Naive B cell (primary cell): ENCODE measurements at places on chromosomes 11 and 22.
A peak's percentile ranks its signal among the peaks of the same experiment; 100 is the strongest.

DNA sequence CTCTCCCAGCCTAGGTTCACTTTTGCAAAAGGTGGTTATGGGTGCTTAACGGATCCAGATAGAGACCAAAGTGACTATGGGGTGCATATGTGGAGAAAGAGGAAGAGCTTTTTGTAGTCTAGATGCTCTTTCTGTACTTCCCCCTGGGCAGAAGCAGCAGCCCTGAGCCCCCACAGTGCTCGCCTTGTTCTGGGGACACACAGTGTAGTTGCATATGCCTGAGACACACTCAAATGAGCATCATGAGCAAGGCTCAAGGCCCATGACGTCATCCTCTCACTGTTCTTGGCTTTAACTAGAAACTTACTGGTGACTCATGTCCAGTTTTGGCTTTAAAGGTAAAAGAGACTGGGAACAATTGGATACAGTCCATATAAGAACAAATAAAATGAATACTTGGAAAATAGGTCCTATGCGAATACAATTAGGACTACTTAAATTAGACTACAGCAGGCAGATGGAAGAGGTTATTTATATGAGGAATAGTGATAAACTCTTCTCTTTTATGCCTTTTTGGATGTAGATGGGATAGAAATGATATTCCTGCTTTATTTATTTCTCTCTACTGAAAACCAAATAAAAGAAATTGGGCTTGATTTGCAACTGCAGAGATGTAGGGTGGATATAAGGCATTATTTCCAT is 20.1 kb upstream of the PEX26 start:
- peak; percentile 83 for DNase-seq

GRCh38 chr11:57834852-57835251 is 73.2 kb downstream of the CTNND1 start:
- DNase-seq, result no peak

DNA sequence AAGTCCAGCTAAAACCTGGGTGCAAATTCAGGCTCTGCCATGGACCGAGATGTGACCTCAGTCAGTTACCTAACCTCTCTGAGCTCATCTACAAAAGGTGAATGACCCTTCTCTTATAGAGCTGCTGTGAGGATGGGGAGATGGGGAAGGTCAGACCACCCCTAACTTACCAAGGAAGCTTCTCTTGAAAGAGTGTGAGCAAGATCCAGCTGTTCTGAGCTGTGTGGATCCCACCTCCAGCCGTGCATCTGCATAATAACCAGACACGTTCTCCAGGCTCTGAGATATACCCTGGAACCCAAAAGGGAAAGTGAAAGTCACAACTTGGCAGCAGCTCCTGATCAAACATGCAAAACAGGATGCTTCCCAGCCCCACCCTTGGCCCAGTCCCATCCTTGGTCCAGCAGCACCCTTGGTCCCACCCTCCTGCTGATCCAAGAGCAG is at the start of gene APOL3:
TSS of gene APOL3 (minus strand) at position 257 of the 444 bp plus-strand sequence. CDS start 11,700 bp downstream, outside the sequence.
- peak; percentile 43 for DNase-seq

DNA sequence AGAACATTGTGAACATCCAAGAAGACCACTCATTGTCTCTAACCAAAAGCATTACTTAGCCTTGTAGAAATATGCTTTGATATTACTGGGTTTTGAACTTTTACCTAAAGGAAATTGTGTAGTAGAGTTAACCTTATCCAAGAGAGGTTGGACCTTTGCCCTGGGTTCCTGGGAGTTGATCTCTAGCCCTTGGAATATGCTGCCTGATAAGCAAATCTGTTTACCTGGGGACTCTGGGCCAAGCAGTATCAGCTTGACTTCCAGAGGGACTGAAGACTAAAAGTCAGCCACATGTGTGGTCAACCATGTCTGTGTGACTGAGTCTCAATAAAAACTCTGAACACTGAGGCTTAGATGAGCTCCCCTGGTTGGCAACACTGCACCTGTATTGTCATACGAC is 44.1 kb upstream of the CWF19L2 start:
- DNase-seq, result no peak

DNA sequence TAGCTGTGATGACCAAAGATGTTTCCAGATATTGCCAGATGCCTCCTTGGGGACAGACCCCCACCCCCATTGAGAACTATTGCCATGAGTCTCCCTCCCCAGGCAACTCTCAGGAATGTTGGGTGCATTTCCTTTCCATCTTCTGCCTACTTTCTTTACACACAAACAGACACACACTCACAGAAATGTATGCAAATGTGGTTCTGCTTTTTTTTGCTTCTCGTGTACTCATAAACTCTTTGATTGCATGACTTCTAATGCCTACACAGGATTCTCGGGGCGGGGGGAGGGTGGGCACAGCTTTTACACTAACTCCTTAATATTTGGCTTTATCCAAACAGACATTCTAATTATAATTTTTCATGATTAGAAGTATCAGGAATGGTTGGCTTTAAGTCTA is 53.3 kb upstream of the SUSD2 start:
- DNase-seq, result no peak

GRCh38 chr11:111604392-111605009 is 2.3 kb downstream of the SIK2 start:
- DNase-seq, result peak; percentile 39

GRCh38 chr11:130691581-130691980 is 224.7 kb downstream of the SNX19 start:
- DNase-seq, result no peak

DNA sequence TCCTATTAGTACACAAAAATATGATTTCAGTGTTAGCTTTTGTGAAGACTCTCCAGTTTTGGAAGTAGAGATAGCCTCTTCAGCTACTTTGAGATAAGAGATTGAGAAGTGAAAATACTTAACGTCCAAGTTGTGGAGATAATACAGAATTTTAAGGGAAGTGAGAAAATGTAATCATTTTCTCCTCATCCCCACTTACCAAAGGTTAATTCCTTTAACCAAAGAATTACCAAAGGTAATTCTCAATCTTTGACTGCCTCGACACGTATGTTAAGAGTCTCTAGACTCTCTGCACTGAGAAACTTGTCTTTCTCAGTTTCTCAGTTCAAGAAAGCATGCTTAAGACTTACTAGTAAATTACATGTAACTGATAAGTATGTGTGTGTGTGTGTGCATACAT is 15.3 kb downstream of the C11orf54 start:
- DNase-seq, result no peak

- DNase-seq, result no peak
Observed at GRCh38 chr11:117724104-117724503, 72.9 kb downstream of the DSCAML1 start.

DNA sequence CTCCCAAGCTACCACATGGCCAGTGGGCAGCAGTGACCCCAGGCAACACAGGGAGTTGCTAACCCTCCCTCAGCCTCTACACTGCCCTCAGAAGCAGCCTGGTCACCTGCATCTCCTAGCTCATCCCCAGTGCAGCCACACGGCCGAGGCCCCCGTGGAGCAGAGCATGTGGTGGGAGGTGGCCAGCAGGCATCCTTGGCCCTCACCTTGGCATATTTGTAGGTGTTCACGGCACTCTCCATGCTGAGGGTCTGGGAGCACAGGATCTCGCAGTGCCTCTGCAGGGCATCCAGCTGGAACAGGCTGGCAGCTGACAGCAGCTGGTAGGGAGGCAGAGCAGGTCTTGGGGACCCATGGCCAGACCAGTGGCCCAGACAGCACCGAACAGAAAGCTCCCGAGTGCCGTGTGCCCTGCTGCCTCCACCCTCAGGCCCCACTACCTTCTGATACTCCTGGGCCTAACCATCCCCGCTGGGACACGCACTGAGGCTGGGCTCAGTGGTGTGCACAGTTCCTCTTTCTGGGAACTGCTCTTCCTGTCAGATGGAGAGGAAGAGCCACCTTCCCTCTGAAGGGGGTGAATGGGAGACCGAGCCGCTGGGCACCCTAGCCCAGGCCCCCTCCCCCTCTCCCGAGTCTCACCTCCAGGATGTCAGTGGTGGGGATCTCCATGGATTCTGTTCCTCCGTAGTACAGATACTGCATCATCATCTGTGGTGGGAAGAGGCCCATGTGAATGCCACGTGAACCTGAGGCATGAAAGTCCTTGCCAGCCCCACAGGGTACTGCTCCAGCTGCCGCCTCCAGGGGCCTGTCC is 48.8 kb downstream of the NAT10 start:
- DNase-seq, result peak; percentile 34

DNA sequence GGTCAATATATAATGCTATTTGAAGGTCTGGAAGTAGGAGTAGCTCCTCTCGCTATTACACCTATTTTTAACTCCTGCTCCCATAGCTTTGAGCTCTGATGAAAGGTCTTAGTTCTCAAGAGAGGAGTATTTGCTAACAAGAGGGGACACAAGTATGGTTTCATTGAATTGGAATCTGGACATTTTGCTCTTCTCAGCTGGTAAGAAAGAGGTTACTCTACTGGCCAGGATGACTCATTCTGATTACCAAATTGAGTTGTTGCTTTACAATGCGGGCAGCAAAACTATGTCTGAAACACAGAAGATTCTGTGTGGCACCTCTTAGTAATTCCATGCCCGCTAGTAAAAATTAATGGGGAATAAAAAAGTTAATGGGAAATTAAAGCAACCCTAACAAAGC is 63.6 kb upstream of the EP300 start:
- DNase-seq, result no peak

DNA sequence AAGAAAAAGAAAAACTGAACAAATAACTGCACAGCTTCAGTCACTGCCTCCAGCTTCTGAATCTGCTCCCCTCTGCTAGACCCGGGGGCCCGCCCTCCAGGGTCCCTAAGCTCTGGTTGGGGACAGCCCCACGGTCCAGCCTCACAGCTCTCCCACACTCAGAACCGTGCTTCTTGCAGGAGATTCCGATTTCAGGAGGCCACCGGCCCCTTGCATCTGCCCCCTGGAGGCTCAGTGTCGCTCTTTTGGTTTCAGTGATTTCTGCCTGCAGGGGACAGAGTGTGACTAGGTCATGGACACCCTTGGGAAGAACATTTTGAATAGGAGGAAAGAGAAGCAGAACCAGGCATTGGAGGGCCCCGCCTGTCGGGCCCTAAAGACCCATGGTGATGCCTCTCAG is 23.1 kb upstream of the RPS3 start:
- DNase-seq, result no peak

DNA sequence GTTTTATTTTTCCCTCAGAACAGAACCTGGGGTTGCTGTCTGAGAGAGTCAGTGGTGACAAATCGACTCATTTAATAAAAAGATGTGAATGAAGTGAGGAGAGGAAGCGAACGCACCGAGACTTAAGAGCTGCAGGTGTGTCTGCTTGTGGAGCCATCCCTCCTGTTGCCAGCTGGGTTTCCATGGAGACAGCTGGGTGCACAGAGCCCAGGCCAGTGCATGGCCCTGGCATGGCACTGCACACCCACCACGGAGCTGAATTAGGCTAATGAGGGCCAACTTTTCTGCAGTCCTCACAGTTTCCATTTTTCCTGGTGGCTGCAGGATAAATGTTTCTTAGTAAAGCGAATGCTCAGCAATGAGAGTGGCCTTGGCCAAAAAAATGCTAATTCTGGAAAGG is 750.2 kb downstream of the OPCML start:
- no peak for DNase-seq

GRCh38 chr11:130473795-130474377 is 25.4 kb downstream of the ADAMTS15 start:
- no peak for DNase-seq

GRCh38 chr11:59141673-59142460 is 789 bp upstream of the FAM111A start:
- DNase-seq, result no peak

- no peak for DNase-seq
Observed at GRCh38 chr22:19876941-19877625, 22.4 kb upstream of the GNB1L start.

DNA sequence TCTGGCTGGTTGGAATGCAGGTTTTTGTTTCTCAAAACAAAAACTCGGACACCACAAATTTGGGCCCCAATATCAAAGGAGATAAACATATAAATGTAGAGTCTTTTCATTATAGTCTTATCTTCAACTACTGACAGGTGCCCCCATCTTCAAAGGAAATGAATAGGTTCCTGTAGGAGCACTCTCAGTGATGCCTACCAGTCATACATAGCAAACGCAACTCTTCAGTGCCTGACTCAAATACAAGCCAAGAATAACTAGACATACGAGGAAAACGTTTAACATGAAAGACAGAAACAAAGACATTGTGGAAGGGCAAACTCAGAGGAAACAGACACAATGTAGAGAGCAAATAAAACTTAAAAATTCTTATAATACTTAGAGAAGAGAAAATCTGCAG is 13.9 kb downstream of the KDM4D start:
- DNase-seq, result no peak

DNA sequence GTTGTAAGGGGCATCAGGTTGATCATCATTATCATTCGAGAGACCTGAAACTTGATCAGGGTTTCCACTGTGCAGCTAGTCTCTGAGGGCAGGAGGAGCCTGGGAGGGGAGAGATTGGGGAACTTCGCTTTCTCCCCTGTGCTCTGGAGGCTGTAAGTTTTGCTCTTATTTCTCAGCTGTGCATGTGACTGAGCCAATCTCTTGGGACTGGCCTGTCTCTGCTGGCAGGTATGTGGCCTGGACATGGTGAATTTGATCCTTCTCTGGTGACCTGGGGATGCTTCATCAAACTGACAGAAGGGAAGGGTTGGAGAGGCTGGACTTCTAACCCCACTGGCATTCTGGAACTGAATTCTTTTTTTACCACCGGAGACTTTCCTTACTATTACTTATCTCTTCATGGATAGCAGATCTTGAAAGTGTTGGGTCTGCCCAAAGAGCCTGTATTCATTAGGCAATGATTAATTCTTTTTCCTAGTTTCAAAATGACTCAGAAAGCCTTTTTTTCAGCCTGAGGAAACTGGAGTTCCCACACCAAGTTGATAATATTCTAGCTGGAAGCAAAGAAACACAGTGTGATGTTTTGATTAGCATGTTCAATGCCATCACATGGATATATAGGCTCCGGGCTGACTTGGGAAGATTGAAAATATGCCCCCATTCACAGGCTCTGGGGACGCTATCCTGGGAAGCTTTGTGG is 36.5 kb downstream of the TSPAN18 start:
- no peak for DNase-seq

DNA sequence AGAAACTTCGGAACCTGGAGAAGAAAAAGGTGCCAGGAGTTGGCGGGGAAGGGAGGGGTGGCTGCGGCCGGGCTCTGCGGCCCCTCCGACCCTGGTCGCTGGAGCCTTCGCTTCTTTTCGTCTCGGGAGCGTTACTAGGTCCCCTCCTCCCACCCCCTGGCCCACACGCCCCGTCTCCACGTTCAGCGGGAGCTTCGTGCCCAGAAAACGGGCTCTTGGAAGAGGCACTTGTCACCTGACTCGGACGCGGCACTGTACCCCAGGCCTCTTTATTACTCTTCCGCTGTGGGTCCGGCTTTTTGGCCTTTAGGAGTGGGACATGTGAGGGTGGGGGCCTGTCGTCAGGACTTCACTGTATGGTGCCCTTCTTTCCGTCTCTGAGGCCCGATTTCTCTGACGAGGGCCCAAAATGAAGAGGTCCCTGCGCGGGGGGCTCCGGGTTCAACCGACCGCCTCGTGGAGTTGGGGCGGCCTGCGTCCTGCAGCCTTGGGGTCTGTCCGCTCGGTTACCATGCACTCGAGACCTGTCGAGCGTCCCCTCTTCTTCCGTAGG is 1.2 kb downstream of the CAPRIN1 start:
- DNase-seq, result no peak

- DNase-seq, result no peak
Observed at GRCh38 chr11:17801166-17801565, 66.6 kb downstream of the KCNC1 start.

GRCh38 chr22:37026325-37026724 is 6.8 kb downstream of the MPST start:
- DNase-seq, result no peak
